Activated CD8-positive, alpha-beta memory T cell treated with anti-CD3 and anti-CD28 coated beads, Interleukin-2, amount 10 ng/mL, durations not matched to agents 7 days and 5 days (primary cell): ENCODE measurements at places on chromosomes 2 and 18.
A peak's percentile ranks its signal among the peaks of the same experiment; 100 is the strongest.

- DNase-seq: peak; percentile 14
Observed at GRCh38 chr18:76456823-76457222, 38.2 kb downstream of the ZNF516 start.

DNA sequence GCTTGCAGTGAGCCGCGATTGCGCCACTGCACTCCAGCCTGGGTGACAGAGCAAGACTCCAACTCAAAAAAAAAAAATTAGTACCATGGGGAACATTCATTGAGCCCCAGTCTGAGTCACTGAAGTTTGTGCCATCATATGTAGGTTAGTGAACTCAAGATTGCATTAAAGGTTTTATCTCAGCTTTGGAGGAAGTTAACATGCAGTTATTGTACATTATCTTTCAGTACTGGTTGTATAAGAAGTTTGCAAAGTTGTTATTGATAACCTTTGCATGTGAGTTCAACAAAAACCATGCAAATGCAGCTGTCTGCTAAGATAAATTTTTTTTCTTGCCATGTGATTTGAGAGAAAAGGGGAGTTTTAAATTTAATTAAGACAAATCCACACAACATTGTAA, 95.7 kb downstream of the MEIS1 start:
- no peak for DNase-seq

GRCh38 chr2:20456636-20457426, 10.0 kb downstream of the RHOB start:
- DNase-seq: no peak

DNA sequence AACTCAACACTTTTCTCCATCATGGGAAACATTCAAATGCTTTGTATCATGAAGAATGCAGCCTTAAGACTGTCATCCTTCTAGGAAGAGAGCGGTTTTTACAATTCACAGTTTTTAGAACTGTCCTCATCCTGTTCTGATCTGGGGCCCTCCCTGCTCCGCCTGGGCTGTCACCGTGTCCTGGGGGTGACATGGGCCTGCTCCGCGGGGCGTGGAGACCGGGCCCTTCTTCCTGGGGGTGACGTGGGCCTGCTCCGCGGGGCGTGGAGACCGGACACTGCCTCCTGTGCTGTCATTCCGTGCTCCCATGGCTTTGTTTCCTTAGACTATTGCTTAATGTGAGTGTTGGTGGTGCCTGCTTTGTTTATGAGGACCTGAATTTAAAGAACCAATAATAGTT, 122.8 kb downstream of the TMEM18 start:
- DNase-seq: no peak

DNA sequence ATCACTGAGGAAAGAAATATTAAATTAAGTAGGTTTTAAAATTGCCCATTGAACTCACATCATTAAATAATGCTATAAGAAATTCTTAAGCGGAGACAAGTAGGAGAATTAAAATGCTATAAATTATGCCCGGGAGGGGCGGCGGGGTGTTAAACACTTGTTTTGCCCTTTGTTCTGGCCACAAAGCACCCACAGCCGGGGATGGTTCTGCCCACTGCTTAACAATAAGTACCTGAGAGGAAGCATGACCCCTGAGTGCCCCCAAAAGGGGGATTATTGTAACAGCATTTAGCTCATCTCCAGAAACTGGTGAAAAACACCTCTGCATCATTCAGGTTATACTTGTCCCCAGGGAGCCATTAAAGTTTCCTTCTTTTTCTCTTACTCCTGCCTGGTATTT, 332.7 kb upstream of the POU3F3 start:
- no peak for DNase-seq

- DNase-seq: no peak
Observed at GRCh38 chr2:157933160-157933920, 57.2 kb upstream of the ACVR1 start.

GRCh38 chr2:262117-262516, 1.7 kb downstream of the SH3YL1 start:
- DNase-seq: no peak

DNA sequence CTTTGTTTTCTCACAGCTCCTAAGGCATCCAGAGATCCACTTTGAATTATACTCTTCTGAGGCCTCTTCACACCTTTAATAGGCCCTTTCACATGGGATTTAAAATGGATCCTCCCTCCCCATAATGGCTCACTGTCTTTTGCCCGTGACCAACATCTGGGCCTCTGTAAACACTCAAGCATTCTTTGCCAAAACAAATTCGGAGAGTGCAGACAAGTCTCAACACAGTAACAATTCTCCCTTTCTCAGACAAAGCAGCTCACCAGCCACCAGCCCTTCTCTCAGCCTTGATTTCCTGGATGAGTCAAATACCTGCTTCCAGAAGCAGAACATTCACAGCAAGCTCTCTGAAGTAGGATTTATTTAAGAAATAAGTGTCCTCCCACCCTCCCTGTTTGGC, 14.0 kb upstream of the IMP4 start:
- no peak for DNase-seq

- no peak for DNase-seq
Observed at GRCh38 chr2:201090574-201090973, 18.8 kb downstream of the NDUFB3 start.

GRCh38 chr2:85259879-85260278, 67.9 kb downstream of the TGOLN2 start:
- no peak for DNase-seq

DNA sequence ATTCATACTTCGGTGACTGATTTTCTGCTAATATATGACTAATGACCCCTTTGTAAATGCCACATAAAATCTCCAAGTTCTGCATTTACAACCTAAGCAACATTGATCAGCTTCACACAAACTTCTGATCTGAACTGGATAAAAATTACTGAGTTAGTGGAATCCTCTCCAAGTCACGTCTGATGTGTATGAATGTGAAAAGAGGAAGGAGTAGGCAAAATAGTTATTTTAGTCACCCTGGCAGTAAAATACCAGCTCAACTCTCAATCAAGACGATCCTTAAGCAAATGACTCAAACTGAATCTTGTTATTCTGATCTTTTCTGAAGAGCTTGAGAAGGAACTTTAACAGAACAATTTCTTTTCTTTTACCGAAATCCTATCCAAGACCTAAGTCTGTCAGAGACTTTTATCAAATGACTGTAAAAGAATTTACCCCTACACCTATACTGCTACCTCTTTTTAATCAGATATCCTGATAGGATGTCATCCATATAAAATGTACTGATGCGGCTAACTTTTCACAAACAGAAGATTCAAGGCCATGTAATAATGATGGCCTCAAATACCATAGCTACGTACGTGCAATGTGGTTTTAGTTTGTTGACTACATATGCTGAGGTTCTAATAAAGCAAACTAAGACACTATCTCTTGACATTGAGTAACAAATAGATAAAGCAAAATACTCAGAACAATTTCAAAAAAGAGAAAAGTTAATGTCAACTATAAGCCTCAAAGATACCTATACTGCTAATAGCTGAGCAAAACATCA, 23.7 kb downstream of the CUL3 start:
- DNase-seq: no peak

DNA sequence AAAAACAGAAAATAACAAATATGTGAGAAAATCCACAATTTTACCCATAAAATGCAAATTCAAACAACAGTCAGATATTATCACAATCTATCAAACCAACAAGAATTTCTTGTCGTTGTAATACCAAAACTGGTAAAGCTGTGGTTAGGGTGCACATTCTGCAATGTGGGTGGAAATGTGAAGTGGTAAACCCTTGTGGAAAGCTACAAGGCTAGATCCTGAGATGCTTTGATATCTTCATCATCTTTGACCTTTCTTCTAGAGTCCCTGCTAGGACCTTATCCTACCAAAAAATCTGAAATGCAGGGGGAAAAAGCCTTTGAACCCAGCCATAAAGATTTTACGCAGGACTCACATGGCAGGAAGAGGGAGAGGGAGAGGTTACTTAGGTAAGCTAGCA, 17.2 kb upstream of the ATG16L1 start:
- DNase-seq: peak; percentile 74

DNA sequence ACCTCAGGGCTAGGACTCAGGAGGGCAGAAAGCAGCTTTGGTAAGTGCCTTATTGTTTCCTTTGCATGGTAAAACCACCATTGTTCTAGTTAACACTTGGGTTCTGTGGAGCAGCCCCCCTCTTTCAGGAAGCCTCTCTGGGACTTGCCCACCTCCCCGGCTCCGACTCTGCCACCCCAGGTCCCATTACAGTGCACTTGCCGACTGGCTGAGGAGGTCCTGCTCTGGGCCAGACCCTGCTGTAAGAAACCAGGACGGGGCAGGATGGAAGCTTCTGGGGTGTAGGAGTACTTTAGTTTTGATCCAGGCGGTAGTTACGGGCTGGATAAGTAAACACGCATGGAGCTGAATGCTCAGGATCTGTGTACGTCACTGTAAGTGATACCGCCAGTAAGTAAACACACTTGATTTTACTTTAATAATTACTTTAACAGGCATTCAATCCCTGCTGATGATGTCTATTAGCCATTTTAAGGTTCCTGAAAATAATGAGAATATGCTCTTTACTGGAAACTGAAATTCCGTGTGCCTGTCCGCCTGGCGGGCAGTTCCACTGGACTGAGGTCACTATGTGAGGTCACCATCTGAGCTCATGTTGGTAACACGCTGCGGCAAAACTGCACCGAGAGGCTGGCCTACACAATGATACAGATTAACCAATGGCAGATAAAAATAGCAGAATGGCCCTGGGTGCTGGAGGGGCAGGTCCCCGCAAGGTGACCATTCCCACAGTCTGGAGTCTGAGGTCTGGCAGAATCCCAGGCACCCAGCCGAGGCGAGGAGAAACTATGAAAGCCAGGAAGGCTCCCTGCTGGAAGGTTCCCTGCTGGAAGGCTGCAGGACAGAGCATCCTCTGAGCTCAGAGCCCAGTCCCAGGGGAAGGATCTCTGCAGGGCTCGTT, 25.2 kb downstream of the HS1BP3 start:
- DNase-seq: no peak

DNA sequence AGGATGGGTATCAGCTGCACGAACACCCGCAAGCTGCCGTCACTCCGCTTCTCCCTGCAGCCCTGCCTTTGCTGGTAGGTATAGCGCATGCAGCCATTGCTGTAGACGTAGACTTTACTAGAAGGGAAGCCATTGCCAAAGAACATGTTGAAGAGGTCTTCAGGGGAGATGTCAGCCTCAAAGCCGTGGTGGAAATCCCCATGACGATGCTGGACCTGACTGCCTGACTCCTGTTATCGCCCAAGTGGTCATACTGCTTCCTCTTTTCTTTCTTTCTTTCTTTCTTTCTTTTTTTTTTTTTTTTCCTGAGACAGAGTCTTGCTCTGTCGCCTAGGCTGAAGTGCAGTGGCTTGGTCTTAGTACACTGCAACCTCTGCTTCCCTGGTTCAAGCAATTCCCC, 68.7 kb upstream of the SPRED2 start:
- DNase-seq: no peak

DNA sequence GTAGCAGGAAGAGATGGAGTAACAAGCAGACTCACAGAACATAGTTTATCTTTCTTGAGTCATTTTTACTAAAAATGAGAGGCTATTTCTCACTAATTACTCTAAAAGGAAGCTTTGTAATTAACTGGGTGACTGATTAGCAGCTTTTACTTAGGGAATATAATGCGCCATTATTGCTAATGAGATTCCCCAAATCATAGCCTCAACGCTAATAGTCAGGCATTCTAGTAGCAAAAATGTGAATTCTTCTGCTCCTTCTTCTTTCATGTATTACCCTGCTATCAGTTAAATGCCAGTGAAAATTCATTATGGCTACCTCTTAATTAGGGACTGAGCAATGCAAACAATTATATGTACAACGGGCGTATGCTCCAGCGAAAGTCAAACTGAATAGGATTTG, 349.8 kb downstream of the CDH19 start:
- no peak for DNase-seq

- no peak for DNase-seq
Observed at GRCh38 chr2:96739076-96739632, 710 bp downstream of the LMAN2L start.

DNA sequence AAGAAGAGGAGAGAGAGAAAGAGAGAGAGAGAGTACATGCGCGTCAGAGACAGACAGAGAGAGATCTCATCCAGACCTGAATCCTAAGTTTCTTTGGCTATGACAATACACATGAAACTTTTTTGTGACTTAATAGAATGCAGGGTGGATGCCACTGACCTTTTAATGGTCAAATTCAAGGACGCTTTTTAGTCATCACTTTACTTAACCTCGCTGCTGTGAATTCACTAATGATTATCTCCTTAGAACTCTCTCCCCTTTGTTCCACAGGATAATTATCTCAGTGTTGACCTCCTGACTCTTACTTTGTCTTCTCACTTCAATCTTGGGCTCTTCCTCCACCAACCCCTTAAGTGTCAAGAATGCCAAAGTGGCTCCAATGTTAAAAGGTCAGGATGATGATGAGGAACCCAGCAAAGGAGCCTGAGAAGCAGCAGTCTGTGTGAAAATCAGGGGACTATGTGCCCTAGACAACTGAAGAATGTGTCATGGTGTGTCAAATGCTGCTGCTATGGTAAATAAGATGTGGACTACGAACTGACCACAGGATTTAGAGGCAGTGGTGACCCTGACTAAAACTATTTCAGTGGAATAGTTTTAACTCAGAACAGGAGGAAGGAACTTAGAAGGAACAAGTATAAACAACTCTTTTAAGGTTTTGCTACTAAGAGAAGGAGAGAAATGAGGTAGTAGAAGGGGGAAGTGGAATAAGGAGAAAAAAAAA, 382.1 kb downstream of the ZEB2 start:
- DNase-seq: no peak

DNA sequence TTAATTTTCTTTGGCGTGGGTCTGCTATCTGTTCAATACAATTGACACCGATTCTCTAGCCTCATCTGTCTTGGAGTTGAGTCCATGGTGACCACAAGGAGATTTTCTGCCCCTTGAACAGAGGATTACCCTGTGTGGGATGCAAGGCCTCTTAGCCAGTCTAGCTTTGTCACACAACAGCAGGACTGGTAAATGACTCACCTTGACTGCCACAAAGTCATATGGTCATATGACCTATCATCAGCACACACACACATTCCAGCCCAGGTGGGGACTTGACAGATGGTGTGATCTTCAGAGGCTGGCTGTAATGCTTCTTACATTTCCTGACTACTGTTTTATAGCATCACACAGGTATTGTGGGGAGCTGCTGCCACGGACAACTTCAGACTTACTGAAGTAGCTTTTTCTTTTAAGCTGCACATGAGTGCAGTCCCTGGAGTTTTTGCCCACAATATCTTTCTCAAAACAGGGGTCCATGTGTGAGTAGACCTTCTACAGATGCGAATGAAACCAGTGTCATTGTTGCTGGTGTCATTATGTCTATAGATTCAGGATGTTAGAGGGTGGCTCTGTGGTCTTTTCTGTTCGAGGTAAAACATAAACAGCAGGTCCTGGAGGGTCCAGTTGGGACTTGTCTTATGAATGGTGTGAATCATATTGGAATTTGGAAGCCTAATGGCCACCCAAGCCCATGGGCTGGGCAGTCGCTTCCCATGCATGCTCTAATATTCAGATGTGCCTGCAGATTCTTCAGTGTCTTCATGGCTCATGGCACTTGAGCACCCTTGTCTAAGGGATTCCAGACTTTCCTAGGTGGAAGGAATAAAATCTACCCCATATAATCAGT, 18.6 kb upstream of the ACOXL start:
- no peak for DNase-seq

- DNase-seq: no peak
Observed at GRCh38 chr2:205704127-205704741, 21.9 kb downstream of the NRP2 start.

- DNase-seq: no peak
Observed at GRCh38 chr18:49752095-49752457, 61.3 kb downstream of the ACAA2 start.
